ENCODE measurements at places on chromosomes 16 and 17.

GRCh38 chr17:31919802-31920525, 16.8 kb upstream of the SUZ12 start:
- no peak for DNase-seq

- DNase-seq: no peak
Observed at GRCh38 chr16:56534847-56535383, 15.1 kb upstream of the BBS2 start.

DNA sequence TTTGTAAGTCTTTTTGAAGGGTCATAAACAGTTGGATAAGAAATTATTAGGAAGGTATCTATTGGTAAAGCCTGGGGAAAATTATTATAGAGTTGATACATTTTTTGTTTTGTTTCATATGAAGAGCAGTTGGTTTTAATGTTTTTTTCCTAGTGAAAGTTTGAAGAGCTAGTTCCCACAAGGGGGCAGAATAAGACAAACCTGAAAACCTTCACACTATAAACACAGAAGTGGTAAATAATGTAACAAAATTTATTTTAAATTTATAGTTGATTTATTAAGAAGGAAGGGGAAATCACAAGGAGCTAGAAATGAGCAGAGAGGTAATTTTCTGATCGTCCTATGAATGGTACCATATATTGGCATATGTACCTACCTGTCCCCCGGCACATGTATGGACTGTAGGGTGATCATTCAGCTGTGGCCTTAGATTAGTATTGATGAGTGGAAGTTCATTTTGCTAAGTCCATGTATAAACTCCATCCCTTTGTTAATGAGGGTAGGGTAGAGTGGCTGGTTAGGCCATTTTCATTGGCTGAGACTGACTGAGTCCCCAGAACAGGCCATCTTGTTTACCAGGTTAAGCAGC, 116.3 kb downstream of the TANC2 start:
- DNase-seq: peak; percentile 38

- no peak for DNase-seq
Observed at GRCh38 chr16:1090620-1091587, 5.1 kb downstream of the C1QTNF8 start.

GRCh38 chr17:79979221-79979741, 56.4 kb downstream of the TBC1D16 start:
- no peak for DNase-seq

DNA sequence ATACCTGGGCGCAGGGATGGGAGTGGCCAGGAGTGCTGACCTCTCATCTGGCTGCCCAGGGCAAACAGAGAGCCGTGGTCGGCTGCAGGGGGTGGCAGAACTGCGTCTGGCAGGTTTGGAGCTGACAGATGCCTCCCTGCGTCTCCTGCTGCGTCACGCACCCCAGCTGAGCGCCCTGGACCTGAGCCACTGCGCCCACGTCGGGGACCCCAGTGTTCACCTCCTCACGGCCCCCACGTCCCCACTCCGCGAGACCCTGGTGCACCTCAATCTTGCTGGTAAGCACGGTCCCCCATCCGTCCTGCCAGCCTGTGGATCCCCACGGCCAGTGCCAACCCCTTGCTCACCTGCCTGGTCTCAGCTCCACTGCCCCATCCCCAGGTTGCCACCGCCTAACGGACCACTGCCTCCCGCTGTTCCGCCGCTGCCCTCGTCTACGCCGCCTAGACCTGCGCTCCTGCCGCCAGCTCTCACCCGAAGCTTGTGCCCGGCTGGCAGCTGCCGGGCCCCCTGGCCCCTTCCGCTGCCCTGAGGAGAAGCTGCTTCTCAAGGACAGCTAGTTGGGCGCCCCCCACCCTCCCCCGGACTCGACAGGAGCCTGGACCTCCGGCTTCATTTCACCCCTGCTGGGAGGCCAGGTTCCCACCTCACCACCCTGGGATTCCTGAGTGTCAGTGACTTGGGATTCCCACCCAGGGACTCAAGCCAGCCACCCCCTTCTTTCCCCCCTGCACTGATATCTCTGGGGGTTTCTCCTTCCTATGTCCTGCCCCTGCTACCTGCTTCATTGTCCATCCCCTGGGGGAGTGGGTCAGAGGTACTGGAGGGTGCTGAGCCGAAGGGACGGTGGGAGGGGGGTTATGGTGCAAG, 2.0 kb upstream of the ORAI3 start:
- DNase-seq: no peak

- peak; percentile 12 for DNase-seq
Observed at GRCh38 chr17:42682722-42683403, 532 bp downstream of the CNTNAP1 start.

- no peak for DNase-seq
Observed at GRCh38 chr17:40545660-40546059, 19.6 kb downstream of the CCR7 start.

DNA sequence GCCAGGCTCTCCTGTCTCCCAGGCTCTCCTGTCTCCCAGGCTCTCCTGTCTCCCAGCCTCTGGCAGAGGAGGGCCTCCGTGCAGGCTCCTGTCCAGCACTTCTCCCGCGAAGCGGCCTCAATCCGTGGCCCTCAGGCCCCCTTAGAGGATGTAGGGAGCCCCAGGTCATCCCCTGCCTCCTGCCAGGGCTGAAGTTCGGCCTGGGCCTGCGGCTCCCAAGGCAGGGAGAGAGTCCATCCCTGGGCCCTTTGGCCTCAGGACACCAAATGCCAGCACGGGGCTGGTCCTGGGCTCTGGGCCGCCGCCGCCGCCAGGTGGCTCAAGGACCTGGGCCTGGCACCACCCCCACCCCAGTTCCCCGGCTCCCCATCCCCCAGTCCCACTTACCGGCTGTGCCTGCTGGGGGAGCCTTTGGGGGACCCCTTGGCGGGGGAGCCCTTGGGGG, 370 bp downstream of the EVPL start:
- DNase-seq: no peak

DNA sequence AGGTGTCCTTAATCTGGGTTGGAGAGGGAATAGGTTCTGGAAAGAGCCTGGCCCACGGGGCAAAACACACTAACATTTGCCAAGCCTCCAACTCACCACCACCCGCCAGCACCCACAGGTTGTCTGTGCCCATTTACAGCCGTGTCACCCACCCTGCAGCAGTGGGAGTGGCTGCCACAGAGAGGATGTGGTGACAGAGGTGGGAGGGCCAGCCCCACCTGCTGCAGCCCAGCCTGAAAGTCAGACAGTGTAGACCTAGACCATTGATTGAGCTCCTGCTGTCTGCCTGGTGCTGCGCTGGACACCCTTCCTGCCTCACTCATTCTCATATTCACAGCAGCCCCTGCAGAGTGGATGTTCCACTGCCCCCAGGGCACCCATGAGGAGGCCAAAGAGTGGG, 44.7 kb downstream of the IL21R start:
- DNase-seq: no peak

- DNase-seq: no peak
Observed at GRCh38 chr17:82477934-82478333, 19.4 kb downstream of the NARF start.

DNA sequence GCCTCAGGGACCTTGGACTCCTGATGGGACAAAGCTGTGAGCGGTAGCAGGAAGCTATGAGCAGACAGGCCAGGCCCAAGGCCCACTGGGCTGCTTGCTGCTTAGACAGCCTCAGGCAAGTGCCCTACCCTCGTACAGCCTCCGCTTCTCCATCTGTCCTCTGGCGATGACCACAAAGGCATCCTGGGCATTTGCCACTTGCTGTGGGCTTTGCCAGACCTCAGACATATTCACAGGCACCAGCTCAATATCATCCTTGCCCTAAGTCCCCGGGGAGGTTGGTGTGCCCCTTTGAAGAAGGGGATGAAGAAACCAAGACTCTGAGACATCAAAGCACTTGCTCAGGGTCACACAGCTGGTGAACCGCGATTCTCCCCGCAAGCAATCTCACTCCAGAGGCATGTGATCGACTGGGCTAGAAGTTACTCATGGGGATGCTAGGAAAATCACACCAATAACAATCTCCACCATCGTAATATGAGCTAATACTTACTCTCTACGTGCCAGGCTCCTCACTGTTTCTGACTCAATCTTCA, 21.7 kb downstream of the PPL start:
- no peak for DNase-seq

- DNase-seq: no peak
Observed at GRCh38 chr16:89023151-89023551, 46.1 kb upstream of the CBFA2T3 start.

DNA sequence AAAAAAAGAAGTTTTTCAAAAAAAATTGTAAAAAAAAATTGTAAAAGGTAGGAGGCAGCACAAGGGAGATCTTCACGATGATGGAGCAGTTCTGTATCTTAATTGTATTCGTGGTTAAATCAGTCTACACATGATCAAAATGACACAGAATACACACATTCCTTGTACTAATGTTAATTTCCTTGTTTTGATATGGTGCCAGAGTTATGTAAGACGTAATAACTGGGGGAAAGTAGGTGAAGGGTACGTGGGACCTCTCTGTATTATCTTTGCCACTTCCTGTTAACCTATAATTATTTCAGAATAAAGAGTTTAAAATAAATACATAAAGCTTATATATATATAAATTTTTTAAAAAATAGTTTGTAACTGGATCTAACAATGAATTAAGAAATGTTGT, 36.8 kb downstream of the HELZ start:
- no peak for DNase-seq

- DNase-seq: no peak
Observed at GRCh38 chr16:53775106-53775820, 71.3 kb downstream of the FTO start.

DNA sequence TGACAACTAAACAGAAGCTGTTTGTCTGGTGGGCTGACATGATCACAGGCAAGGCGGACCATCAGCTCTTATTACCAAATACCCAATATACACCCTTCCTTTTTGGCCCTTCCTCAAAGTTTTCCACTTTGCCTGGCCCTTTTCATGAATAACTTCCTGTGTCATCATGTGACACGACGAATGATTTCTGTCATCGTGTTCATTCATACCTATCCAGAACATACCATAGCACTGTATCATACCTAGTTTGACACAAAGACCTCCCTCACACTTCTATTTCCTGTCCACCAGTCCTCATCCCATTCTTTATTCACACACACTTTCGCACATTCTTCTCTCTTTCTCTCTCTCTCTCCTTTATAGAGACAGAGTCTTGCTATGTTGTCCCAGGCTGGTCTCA, 131.8 kb downstream of the STX8 start:
- no peak for DNase-seq

- peak; percentile 94 for DNase-seq
Observed at GRCh38 chr17:58338841-58339754, 10.5 kb upstream of the TSPOAP1 start.

DNA sequence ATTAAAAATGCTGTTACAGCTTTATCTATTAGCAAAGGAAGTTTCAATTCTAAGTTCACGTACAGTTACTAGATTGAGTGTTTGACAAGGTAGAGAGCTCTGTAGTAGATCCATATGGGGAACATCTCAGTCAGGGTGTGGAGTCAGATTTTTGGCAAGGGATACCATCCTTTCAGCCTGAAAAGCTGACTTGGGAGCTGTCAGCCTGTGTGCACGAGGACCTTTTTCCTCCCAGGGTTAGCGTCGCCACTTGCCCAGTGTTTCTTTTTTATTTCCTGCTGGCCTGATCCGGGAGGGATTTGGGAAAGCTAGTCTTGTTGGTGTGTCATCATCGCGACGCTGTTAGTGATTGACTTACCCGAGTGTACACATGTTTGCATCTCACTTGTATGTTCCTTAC, 29.5 kb downstream of the WWOX start:
- DNase-seq: no peak
